ENCODE measurements at places on chromosomes 2 and 18.

DNA sequence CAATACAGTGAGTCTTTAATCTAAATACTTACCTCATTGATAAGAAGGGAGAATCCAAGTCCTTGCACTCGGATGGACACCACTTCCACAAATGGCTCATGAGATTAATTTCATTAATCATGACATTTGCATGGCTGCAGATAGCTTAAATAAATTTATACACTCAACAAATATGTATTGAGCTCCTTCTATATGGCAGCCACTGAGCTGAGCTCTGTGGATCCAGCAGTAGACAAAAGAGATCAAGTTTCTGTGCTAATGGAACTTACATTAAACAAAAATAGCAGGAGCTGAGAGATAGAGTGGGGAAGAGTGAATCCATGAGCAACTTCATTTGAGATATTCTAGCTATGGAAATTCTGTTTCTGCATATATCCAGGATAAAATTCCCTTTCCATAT lies 44.4 kb downstream of the RAB27B start:
- DNase-seq: no peak

DNA sequence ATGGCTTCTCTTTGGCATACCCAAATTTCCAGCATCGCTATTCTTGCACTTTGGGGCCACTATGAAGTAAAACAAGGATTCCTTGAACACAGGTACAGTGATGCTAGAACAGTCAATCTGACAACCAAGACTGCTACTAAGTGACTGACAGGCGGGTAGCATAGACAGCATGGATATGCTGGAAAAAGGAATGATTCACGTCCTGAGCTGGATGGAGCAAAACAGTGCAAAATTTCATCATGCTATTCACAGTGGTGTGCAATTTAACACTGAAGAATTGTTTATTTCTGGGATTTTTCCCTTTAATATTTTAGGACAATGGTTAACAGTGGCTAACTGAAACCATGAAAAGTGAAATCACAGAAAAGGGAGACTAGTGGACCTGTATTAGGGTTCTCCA lies 1511.2 kb upstream of the ZEB2 start:
- DNase-seq: no peak

DNA sequence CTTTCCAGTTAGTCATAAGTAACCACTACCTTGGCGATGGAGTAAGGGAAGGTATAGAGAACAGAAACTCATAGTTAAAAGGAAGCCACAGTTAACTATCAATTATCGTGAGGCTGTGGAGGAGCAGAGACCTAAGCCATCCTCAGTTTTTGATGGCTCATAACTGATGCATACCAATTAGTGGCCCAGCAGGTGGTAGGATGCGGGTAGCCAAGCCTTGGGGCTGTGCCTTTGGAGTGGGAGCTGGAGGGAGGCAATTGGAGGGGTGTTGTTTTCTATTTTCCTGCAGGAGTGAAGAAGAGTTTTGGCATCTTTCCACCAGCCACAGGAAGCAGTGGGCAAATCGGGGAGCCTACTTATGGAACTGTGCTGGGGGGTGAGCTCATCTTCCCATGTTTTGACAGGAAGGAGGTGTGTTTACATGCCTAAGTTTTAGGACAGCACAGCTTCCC lies 194.8 kb downstream of the TPGS2 start:
- DNase-seq: no peak

DNA sequence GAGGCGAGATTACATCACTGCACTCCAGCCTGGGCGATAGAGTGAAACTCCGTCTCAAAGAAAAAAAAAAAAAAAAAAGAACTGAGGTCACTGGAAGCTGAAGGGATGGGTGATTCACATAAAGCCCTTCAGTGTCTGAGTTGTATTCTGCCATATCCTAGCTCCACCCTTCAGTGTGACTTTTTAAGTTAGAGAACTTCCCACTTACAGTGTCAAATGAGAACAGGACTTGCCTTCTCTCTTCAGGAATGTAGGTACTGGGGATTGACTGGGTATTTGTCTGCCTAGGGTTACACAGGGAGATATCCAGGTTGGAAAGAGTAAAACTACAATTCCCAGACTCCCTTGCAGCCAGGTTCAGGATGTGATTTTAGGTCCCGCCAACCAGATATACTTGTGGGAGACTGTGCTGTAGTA lies 37.9 kb downstream of the EHD3 start:
- DNase-seq: peak; percentile 55

DNA sequence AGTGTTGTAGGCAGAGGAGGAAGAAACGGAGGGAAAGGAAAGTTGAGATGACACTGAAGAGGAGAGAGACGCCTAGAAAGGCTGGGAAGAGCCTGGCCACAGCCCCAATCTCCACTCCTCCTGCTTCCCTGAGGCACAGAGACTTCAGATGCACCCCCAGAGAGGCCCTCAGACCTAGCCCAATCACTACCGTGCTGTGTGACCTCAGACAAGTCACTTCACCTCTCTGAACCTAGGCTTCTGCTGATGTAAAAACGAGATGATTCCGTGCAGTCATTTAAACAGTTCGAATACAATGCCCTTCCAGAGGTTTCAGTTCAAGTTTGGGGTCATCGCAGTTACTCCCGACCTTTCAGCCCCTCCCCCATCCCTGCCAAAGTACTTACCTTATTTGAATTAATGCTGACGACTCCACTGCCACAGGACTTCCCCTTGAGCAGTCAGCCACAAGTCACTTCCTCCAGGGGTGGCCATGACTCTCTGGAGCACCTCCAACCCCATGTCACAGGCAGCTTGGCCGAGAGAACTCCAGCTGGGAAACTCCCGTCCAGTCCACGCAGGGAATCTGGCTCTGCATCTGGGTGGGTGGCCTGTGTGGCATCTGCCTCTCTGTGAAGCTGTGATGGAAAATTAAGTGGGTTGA lies 105.2 kb upstream of the ID2 start:
- peak; percentile 91 for DNase-seq

- DNase-seq: peak; percentile 21
Observed at GRCh38 chr2:110873056-110873502, 140.7 kb downstream of the ACOXL start.

DNA sequence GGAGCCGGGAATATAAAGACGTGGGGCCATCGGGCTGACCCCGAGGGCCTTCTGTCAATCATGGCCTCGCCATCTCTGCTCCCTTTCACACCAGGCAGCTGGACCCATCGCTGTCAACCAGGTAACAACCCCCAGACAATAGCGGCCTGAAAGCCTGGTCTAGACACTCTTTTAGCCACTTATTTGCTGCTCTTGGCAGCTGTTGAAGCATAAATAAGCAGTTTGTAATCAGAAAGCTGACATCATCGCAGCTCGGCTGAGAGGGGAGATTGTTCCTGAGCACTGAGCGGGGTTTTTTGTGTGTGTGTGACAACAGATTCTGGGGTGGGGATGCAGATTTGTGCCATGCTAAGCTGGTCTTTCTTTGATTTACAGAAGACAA lies 423.6 kb upstream of the POU3F3 start:
- no peak for DNase-seq

GRCh38 chr2:148920559-148920958 lies 45.5 kb downstream of the KIF5C start:
- no peak for DNase-seq

DNA sequence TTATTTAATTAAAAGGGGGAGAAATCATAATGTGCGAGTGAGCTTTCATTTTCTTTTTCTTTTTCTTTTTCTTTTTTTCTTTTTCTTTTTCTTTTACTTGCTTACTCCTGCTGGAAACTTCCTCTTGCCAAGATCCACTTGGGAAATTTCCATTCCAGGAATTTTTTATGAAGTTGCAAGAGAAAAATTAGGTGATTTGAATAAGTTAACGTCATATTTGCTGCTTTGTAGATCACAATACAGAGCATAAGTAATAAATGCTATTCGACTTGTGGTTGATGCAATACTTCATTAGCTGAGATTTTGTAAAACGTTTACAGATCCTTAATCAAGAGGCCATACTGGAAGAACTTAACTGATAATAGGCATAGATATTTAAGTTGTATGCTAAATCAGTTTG lies 354.7 kb upstream of the SMIM21 start:
- no peak for DNase-seq

DNA sequence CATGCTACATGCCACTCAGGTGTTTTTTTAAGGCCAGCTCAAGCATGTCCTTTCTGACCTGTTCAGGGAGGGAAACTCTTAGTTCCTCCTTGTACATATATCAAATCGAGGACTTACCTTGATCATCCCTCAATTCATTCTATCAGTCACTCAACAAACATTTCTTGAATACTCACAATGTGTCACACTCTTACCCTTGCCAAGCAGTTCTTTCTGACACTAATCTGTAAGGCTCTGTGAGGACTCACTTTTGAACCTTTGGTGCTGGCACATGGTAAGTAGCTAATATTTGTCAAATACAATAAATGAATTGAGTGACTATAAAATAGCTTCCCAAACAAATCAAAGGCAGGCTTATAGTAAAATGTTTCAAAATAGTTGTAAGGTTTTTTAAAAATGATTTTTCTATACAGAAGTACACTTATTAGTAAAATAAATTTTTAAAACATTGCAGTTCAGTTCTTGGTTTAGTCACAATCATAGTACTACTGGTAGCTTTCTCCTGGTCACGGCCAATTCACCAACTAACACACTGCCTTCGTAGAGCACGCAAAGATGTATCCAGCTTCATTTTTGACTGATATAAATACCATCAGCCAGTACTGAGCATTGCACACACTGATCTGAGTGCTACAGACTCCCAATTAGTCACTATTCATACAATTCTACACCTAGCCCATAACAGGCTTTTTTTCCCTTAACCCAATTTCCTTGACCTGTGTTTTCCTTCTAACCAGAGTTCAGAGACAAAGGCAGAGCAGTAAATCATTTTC lies 50.9 kb downstream of the ZEB2 start:
- DNase-seq: no peak

- DNase-seq: no peak
Observed at GRCh38 chr2:17800219-17800618, 16.0 kb upstream of the MSGN1 start.

- no peak for DNase-seq
Observed at GRCh38 chr2:102112271-102112670, 30.3 kb upstream of the IL1R1 start.
